Erythroblast (primary cell): ENCODE measurements at places on chromosomes 2 and 18.

DNA sequence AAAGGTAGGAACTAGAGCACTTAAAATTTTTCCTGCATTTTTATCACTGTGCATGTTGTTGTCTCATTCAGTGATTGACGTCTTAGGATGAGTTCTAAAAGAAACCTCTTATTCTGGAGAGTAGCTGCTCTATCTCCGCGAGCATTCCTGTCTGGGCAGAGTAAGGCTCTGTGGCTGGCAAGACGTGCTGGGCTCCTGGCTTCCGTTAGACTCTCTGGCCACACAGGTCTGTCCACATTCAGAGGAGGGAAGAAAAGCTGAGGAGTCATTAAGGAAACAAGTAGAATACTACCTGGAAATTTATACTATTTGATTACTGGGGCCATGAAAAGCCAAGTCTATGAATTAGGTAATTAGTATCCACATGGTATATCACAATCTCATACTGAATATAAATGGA is 138.0 kb upstream of the DNMT3A start:
- no peak for DNase-seq

DNA sequence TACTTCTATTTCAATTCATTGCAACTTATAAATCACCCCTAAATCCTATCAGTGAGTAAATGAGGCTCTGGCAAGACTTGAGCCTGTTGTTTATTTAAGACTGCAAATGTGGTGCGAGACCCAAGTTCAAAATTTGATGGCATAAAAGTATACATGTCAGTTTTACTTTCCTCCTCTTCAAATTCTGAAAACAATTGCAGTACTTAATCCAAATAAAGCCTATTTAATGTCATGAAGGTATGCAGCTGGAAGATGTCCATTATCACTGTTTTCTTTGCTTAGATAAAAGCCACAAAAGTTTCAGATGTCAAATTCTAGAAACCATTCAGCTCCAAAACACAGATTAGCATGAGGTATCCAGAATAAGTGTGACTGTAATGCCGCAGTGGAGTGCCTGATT is 3.3 kb downstream of the APCDD1 start:
- no peak for DNase-seq

DNA sequence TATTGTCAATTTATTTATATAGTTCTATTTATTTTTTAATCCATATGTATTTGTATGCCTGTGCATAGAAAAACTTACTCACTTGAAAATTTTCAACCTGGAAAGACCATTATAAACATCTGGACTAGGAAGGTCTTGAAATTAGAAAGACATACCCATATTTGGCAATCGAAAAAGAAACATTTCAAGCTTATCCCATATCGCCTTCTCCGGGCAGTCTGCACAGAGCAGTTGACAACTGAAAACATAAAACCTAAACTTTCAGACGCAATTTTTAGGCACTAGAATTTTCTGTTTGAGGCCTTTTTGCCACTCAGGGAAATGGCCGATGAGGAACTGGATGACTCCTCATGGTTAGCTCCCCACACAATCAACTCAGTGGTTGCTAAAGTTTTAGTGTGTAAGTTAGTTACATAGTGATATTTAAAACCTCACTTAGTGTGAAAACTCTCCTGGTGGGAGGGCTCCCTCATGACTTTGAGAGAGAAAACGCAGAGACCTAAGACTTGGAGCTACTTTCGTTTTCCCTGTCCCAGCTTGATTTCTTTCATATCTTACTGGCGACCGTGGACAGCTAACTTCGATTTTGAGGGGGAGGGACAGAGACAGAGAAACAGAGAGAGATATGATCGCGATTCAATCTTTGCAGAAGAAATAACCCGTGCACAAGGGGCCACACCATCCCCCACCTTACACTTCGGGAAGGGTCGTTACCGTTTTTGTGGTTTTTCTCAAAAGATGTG is 3.2 kb upstream of the HOXD12 start:
- DNase-seq, result peak; percentile 21

DNA sequence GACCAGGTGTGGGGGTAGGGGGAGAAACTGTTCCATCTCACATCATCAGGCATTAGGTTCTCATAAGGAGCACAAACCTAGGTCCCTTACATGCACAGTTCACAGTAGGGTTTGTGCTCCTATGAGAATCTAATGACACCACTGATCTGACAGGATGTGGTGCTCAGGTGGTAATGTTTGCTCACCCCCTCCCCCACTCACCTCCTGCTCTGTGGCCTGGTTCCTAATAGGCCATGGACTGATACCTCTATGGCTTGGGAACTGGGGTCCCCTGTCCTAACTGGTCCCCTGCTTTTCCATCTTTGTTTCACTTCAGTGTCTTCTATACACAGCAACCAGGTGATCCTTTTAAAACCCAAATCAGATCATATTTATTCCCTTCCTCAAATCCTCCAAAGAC is 267.8 kb downstream of the TNS1 start:
- no peak for DNase-seq

DNA sequence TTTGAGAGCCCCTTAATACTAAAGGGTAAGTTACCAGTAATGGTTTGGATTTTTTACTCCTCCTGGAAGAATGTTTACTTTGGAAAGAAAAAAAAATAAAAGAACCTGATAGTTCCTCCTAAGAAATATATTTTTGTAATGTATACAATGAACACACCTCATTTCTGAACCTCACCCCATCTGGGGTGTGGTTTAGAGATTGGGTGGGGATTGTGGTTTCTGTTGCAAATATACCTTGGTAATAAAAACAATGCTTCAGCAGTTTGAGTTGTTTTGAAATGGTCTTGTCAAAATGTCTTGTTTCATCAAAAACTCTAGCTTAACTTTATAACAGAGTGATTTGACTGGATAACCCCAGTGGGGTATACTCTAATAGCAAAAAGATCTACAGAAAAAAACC is 448.9 kb upstream of the MEIS1 start:
- no peak for DNase-seq

DNA sequence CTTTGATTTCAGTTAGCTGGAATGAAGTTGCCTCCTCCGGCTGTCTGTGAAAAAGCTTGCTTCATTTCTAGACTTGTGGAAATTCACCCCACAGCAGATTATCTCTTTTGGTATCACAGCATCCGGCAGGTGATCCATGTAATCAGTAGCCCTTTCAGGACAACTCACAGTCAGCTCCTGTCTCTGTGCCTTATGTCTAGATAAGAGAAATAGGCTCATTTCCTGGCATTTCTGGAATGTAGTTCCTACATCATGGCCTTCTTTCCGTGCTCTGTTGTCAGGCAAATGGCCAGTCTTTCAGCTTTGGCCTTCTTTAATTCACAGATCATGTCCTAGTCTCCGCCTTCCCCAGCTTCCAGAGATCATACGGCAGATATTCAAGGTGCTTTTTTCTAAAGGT is 455.4 kb downstream of the NUP35 start:
- no peak for DNase-seq
